Fibroblast of skin of right quadriceps (primary cell): ENCODE measurements at places on chromosomes 6 and 20.

GRCh38 chr6:25427549-25427948 lies 148.4 kb downstream of the CARMIL1 start:
- DNase-seq: no peak

DNA sequence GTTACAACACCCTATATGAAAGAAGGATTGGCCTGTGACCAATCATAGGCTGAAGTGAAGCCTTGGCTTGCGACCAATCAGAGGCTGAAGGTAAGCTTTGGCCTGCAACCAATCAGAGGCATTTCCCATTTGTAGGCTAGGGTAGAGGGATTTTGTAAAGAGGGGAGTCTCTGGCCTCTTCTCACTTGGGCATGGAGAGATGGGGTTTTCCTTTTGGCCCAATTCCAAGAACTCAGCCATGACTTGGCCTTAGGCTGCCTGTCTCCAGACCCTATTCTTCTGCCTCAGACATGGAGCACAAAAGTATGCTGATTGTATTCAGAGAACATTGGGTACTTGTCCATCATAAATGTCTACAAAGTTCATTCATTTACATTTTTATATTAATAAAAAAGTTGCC lies 308.3 kb downstream of the UTRN start:
- DNase-seq: no peak

- DNase-seq: no peak
These were observed 249.4 kb downstream of the ATXN1 start for GRCh38 chr6:16511723-16512489.

GRCh38 chr20:62609811-62610757 lies 32.2 kb upstream of the SLCO4A1 start:
- DNase-seq: no peak

GRCh38 chr6:593139-593906 lies 63.6 kb downstream of the HUS1B start:
- DNase-seq: peak; percentile 55
